ENCODE measurements at places on chromosomes 6 and 20. TPM values are rescaled to one million over a fixed set of nuclear protein-coding genes. Genes with fewer than 3 reads are reported as not detected.

The LSM2 gene
- 28.8 TPM for total RNA-seq

DNA sequence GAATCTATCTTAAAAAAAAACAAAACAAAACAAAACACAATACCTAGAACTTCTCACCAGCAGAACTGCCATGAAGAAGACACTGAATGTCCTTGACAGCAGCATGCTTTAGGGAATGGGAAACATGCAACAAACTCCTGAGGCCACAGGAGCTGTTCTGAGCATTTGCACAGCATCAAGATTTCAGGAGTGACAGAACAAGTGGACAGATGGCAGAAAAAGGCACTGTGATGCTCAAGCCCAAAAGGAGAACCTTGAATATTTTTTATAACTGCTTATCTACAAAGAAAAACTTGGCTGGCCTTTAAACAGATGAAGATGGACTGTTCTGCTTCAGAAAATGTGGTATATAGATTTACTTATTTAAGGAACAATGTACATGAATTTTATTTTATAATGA is 158.9 kb downstream of the RALGAPA2 start:
- DNase-seq = no peak

DNA sequence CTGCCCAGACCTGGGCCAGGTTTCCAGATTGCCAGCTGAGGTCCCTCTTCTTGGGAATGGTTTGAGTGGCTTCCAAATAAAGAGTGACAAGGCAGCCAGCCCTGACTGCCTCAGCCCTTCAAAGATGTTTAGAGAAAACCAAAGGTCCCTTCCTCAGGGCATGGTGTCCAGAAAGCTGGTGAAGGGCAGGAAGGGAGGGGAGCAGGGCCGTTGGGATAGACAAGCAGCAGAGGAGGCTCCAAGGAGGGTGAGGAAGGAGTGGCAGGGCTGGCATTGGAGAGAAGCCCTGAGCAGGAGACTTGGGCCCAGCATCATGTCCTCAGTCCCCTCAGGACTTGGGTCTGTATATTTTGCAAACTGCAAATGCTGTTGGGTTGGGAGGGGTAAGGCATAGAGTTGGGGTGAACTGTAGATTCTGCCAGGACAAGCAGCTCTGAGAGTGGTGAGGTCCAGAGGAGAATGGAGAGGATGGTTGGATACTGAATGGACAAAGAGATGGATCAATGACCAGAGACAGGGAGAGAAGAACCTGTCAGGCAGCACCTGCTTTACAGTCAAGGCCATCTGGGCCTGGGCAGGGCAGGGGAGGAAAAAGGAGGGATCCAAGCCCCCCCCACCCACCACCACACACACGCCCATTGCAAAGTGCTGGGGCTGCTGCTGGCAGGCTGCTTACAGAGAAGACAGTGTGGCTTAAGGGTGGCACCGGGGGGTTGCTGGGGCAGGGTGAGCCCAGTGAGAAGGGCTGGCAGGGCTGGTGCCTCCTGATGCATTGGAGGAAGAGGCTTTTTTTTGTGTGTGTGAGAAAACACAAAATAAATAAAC is 5.5 kb upstream of the DSN1 start:
- no peak for DNase-seq

GRCh38 chr6:25414168-25414567 is 135.0 kb downstream of the CARMIL1 start:
- no peak for DNase-seq

The SLC17A3 gene
- not detected for total RNA-seq

DNA sequence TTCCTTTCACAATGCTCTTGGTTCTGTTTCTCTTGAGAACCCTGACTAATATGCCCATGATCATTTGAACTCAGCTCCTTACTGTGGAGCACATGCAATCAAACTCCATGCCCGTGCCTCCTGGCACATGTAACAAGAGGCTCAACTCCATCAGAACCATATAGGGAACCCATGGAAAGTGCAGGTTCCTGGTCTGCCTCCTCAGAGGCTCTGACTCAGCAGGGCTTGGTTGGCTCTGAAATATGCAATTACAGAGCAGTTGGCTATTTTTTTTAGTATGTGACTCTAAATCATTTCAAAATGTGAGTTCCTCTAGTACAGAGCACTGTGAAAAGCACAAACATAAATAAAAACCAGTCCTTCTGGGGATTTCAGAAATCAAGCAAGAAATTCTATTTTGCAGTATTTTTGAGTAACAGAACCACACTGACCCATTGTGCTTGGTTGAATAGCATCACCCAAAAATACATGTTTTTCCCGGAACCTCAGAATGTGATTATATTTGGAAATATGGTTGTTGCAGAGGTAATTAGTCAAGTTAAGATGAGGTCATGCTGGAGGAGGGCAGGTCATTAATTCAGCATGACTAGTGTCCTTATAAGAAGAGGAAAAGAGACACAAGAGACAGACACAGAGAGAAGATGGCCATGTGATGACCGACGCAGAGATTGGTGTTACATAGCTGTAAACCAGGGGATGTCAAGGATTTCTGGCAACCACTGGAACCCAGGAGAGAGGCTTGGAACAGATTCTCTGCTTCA is 13.2 kb upstream of the MAP3K4 start:
- no peak for DNase-seq

- DNase-seq = peak; percentile 7
Measured at GRCh38 chr20:47361057-47361915, 4.8 kb upstream of the ZMYND8 start.

DNA sequence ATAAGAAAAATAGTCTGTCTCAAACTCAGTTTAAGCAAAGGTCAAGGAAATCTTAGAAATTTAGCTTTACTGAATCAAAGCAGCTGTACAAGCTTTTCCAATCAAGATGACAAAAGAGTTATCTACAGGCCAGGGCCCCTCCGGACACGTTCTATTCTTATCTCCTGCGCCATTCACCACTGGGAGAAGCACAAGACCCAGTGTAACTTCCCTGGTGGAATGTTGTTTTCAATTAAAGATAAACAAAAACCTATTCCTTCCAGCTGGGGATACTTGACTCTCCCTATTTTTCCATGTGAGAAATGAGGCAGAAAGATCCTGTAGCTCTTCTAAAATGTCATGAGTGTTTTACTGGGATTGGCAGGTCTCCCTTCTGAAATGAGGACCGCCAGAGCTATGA is 123.3 kb downstream of the TBX18 start:
- no peak for DNase-seq

The TREM1 gene
- total RNA-seq = 0.73 TPM

The BTNL2 gene
- not detected for total RNA-seq

The SAMD5 gene
- total RNA-seq = 0.19 TPM

The FAM162B gene
- total RNA-seq = 1.8 TPM

DNA sequence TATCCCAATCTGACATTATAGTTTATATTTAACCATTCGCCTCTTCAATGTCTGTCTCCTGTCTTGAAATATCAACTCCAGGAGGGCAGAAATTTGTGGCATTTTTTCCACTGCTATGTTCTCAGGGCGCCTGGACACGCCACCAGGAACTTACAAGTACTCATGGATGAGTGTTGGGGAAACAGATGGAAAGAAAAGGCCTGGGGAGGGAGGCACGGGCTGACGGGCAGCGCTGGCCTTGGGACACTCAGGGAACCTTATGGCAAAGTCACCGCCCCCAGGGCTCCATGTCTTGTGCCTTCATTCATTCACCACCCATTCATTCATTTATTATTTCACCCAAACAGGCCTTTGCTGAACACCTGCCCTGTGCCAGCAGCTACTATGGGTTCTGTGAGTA is 222.9 kb downstream of the PREX1 start:
- no peak for DNase-seq

DNA sequence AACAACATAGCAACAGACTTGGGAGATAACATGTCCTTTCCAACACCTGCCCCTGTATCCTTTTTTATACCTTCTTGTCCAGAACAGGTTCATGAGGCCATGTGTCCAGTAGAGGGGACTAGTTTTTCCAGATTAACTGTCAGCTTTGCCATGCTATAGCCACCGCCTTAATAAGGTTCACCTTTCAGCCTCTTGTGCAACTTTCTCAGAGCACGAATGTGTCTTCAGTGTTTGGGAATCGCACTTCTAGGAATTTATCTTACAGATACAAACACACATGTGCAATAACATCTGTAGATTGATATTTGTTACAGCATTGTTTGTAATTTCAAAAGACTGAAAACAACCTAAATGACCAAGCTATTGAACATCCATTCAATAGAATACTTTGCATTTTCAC is 21.4 kb downstream of the NCR2 start:
- DNase-seq = no peak

DNA sequence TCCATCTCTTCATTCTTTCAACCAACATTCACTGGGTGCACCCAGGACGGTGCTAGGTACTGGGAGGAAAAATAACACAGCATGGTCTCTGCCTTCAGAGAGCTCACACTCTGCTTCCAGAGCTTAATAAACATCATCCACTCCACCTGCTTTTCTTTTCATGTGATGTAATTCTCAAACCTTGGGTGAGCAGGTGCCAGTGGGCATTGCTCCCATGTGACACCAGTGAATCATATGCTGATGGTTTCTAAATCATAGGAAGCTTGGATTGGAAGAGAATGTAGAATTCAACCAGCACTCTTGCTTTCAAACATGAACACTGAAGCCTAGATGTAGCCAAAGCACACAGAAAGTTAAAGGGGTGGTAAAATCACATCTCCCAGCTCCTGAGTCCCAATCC is 189.8 kb downstream of the FOXA2 start:
- no peak for DNase-seq

All from psoas muscle (tissue), 8 donors.